Tibial nerve (tissue), 4 donors: ENCODE measurements at places on chromosomes 12 and 14. TPM values are rescaled to one million over a fixed set of nuclear protein-coding genes. Genes with fewer than 3 reads are reported as not detected.

Gene RIPK3
- 9.6 TPM for total RNA-seq

Gene ANKRD13A
- total RNA-seq = 61.4 TPM

Gene ATP2A2
- total RNA-seq = 79.3 TPM

DNA sequence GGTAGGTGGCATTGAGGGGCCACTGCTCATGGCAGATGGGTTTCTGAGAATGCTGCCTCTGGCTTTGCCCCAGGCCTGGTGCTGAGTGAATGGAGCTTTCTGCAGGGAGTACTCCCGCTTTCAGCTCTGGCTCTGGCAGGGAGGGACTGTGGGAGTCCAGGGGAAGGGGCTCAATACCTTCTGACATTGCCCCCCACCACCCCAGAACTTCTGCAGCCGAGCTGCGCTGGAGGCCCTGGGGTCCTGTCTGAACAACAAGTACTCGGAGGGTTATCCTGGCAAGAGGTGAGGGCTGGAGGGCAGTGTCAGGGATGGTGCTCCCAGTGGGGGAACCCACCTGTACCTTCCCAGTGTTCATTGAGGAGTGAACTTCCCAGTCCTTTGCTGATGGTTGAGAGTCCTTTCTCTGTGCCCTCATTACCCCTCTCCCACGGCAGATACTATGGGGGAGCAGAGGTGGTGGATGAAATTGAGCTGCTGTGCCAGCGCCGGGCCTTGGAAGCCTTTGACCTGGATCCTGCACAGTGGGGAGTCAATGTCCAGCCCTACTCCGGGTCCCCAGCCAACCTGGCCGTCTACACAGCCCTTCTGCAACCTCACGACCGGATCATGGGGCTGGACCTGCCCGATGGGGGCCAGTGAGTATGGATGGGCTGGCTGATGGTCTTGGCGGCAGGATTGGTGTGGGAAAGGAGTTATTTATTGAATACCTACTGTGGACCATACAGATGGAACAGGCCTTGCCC lies 1.9 kb downstream of the SHMT2 start:
- no peak overlapping the region for H3K27ac ChIP-seq
- H3K27me3 ChIP-seq = peaks cover 20% of the 10 kb centered on the region
- peaks cover 55% of the 10 kb centered on the region for H3K4me1 ChIP-seq
- DNase-seq = no peak
- H3K4me3 ChIP-seq = no peak overlapping the region

GRCh38 chr14:93732524-93732923 lies 55.8 kb downstream of the PRIMA1 start:
- no peak for DNase-seq
- H3K27ac ChIP-seq = peak overlapping the region; percentile 51
- H3K4me3 ChIP-seq = no peak overlapping the region
- no peaks in the 10 kb centered on the region for H3K27me3 ChIP-seq
- no peaks in the 10 kb centered on the region for H3K4me1 ChIP-seq

- H3K4me3 ChIP-seq = no peak overlapping the region
- DNase-seq = no peak
- peaks cover 23% of the 10 kb centered on the region for H3K27me3 ChIP-seq
- no peak overlapping the region for H3K27ac ChIP-seq
- H3K4me1 ChIP-seq = peaks cover 10% of the 10 kb centered on the region
- H3K36me3 ChIP-seq = no peaks in the 10 kb centered on the region
Observed at GRCh38 chr12:52249511-52250047, 16.5 kb downstream of the KRT7 start.

- H3K27me3 ChIP-seq = no peaks in the 10 kb centered on the region
- H3K4me1 ChIP-seq = no peaks in the 10 kb centered on the region
- H3K36me3 ChIP-seq = peaks cover 5% of the 10 kb centered on the region
- H3K27ac ChIP-seq = no peak overlapping the region
- no peak overlapping the region for H3K4me3 ChIP-seq
Observed at GRCh38 chr12:70449074-70449752, 83.1 kb downstream of the KCNMB4 start.

GRCh38 chr12:2395354-2395977 lies 342.7 kb downstream of the CACNA1C start:
- H3K4me3 ChIP-seq = no peak overlapping the region
- no peaks in the 10 kb centered on the region for H3K27me3 ChIP-seq
- H3K36me3 ChIP-seq = no peaks in the 10 kb centered on the region
- H3K27ac ChIP-seq = no peak overlapping the region
- no peak for DNase-seq

- DNase-seq = no peak
- no peak overlapping the region for H3K27ac ChIP-seq
- H3K4me1 ChIP-seq = no peaks in the 10 kb centered on the region
- no peaks in the 10 kb centered on the region for H3K27me3 ChIP-seq
- no peaks in the 10 kb centered on the region for H3K36me3 ChIP-seq
Observed at GRCh38 chr12:102876883-102877282, 40.2 kb downstream of the PAH start.

GRCh38 chr12:40614923-40615322 lies 77.3 kb upstream of the CNTN1 start:
- H3K4me3 ChIP-seq = no peak overlapping the region
- no peak for DNase-seq
- H3K27me3 ChIP-seq = no peaks in the 10 kb centered on the region
- no peak overlapping the region for H3K27ac ChIP-seq

GRCh38 chr12:69602954-69603353 lies 7.8 kb downstream of the LRRC10 start:
- H3K4me3 ChIP-seq = no peak overlapping the region
- H3K4me1 ChIP-seq = no peaks in the 10 kb centered on the region
- no peak overlapping the region for H3K27ac ChIP-seq
- H3K27me3 ChIP-seq = no peaks in the 10 kb centered on the region
- no peaks in the 10 kb centered on the region for H3K36me3 ChIP-seq

DNA sequence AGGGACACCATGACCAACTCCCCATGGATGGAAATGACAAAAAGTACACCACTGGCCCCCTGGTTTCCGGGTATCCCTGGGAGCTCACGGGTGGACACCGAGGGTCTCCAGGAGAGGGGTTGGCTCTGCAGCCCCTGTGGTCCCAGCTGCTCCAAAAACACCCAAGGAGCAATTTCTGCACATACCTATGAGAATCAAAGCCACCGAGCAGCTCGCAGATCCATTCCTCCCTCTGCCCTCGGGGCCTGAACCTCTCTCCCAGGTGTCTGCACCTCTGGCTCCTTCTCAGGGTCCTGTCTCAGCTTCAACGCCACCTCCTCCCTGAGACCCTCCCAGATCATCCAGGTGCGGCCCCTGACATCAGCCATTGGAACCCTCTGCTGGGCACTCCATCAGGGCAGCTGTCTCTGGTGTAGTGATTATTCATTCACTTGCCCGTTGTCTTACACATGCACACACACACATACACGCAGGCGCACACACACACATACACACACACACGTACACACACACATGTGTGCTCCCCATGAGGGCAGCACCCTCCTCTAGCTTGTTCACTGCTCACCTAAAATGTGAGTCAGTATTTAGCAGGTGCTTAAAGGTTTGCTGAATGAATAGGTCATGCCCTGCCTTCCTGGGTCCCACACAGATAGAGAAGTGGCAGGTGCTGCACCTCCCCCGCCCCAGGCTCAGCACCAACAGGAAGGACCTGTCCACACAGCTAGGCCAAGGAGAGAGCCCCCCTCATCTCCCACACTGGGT lies 5.9 kb downstream of the RIMBP2 start:
- no peak overlapping the region for H3K4me3 ChIP-seq
- H3K36me3 ChIP-seq = no peaks in the 10 kb centered on the region
- no peak for DNase-seq
- H3K27me3 ChIP-seq = peaks cover 20% of the 10 kb centered on the region
- H3K4me1 ChIP-seq = no peaks in the 10 kb centered on the region
